ENCODE measurements at places on chromosomes 3 and 15.

DNA sequence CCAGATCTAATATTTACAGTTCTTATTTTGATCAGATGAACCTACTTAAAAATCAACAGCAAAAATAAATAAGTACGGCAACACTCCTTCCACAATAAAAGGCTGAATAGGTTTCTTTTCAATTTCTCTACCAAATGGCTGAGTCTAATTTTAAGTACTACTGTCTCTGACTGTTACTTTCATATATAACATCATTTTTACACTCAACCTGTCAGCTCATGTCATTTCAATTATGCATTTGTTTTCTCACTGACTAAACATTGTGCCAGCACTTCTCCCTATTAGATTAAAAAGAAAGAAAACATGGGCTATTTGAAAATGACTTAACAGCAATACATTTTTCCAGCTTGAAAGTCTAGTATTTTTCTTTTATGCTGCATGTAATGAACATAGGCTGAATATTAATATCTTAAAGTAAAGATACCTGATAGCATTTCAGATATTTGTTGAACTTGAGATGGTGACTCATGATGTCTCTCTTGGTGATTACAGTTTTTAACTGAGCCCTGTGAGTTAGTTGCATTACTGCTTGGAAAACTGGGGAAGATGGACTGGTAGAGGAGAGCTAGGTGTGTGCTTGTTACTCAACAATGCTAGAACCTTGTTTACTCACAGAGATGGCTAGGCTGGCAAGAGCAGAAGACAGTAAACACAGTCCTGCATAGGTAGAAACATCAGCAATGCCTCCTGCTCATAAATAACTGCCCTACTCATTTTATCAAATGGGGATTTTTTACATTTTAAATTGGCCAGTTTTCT, 73.9 kb downstream of the PEX5L start:
- DNase-seq, result no peak

- no peak for DNase-seq
Measured at GRCh38 chr3:97911459-97911858, 60.8 kb downstream of the RIOX2 start.

- no peak for DNase-seq
Measured at GRCh38 chr3:18417904-18418572, 7.1 kb downstream of the SATB1 start.

DNA sequence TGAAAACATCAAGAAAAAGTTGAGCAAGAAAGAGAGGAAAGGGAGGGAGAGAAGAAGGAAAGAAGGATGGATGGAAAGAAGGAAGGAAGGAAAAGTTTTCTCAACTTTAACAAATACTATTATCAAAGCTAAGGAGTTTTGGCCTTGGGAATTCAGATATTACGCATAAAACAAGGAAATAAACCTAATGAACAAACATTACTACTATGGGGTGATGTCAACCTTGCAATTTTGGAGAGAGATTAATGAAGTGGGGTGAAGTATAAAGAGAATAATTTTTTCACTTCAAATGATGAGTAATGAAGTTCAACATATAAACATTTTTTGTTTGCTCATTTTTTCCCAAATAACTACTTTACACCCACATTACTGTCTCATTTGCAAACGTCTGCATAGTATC, 55.2 kb downstream of the SFMBT1 start:
- DNase-seq, result no peak

- DNase-seq, result no peak
Measured at GRCh38 chr3:189513281-189514117, 117.7 kb upstream of the TP63 start.

DNA sequence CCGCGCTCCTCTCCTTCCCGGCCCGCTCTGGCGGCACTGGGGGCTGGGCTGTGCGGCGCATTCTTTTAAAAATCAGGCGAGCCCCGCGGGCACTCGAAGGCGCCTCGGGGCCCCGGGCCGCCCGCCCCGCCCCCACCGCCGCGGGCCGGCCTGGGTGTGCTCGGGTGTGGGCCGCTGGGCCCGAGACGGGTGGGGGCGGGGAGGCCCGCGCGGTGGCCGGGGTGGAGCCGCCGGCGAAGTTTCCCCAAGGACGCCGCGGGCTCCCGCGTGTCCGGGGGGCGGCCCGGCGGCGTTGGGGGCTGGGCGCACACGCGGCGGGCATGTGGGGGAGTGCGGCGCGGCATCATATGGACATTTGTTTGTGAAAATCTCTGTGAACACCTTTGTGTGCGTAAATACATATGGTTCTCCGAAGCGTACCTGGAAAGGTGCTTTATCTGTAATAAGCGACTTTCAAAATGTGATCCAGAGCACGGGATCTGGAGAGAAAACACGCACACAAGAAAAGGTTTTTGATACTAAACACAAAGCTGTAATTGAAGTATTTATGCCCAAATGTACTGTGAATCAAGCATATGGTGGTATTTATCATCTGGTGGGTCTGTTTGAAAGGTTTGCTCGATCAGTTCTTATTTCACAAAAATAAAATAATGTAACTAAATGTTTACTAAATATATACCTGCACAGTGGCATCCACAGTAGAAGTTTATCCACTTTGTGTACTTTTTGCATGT, 612 bp upstream of the TBL1XR1 start:
- peak; percentile 17 for DNase-seq

DNA sequence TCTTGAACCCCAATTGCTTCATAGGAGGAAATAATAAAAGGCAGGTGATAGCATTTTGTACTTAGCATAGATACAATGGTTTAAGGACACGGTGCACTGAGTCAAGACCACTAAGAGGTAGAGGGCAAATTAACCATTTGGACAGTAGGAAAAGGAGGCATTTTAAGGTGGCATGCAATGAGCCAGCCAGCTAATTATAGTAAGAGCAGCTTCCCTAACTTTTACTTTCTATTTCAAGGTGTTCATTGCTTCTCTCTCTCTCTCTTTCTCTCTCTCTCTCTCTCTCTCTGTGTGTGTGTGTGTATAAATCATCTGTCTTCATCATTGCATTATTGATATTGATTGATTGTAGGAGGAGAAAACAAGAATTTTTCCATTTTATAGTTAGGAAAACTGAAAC, 740.4 kb upstream of the CFAP20DC start:
- no peak for DNase-seq

- no peak for DNase-seq
Measured at GRCh38 chr3:127608362-127608718, 10.1 kb downstream of the MCM2 start.

DNA sequence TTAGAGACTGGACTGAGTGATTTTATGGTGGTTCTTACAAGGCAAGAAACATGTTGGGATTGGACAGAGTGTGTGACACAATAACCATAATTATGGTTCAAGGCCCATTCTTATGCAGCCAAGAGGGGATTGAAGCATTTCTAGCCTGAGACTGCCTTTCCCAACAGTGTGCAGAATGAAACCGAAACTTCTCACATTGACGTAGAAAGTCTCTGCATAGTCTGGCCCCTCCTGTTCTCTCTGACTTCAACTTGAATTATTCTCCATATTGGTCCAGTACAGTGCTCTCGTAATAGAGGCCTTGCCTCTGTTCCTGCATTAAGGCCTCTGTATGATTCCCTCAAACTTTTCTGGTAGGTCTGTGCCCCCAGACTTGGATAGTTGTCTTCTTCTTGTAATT, 138.3 kb downstream of the DIPK2A start:
- DNase-seq, result no peak

DNA sequence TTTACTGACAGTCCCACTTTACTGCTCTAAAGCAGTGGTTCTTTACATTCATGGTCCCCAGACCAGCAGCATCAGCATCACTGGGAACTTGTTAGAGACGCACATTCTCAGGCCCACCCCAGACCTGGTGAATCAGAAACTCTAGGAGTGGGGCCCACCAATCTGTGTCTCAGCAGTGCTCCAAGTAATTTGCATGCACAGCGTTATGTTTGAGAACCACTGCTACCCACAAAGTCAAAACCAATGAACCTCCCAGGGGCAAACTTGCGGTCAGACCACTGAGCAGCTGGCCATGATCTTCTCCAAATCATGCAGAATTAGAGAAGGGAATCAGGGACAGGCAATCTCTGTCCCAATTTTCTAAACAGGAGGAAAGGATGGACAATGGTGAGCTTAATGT, 58.5 kb downstream of the ST8SIA2 start:
- DNase-seq, result no peak

GRCh38 chr3:55296791-55297190, 190.3 kb downstream of the WNT5A start:
- no peak for DNase-seq

GRCh38 chr3:143362115-143362991, 242.8 kb downstream of the CHST2 start:
- DNase-seq, result no peak

DNA sequence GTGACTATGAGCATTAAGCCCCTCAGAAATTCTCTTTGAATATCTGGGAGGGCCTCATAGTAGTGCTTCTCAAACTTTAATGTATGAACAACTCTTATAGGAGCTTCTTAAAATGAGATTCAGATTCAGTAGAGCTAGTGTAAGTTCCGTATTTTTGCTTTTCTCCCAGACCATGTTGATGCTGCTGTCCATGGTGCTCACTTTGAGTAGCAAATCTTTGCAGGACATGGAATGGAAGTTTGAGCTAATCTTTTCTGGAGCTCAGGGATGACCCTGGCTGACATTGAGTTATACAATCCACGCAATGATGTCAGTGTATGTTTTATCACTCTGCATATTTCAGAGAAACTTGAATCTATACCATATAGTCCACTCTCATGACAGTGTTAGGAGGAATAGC, 134.2 kb downstream of the OTOL1 start:
- no peak for DNase-seq

- no peak for DNase-seq
Measured at GRCh38 chr3:192177383-192177782, 550.0 kb downstream of the FGF12 start.

GRCh38 chr3:46578973-46579755, 13.1 kb upstream of the LRRC2 start:
- DNase-seq, result no peak

DNA sequence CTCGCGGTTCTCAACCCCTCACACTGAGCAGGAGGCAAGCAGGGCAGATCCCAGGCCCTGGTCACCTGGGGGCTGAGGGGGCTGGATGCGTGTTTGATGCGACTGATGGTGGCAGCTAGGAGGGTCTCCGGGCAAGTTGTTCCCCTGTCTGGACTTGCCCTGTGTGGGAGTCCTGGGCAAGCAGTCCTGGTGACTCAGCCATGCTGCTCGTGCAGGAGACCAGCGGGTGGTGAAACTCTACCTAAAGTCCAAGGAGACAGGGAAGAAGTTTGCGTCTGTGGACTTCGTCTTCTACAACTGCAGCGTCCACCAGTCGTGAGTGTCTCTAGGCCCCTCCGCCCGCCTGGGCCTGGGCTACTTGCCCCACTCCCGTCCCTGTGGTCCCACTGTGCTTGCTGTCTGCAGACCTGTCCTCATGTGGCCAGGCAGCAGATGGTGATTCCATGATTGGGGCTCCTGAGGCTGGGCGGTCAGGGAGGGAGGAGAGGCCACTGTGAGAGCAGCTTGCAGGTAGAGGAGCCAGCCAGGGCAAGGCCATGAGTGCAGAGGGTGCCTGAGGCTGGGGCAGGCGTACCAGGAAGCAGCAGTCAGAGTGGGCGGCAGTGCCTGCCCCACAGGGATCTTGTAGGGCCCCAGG, 23.1 kb downstream of the PLXNA1 start:
- DNase-seq, result no peak

GRCh38 chr3:108951820-108952501, 1.7 kb downstream of the GUCA1C start:
- no peak for DNase-seq

- no peak for DNase-seq
Measured at GRCh38 chr3:151894219-151894618, 20.8 kb downstream of the SUCNR1 start.

- DNase-seq, result no peak
Measured at GRCh38 chr3:161558236-161558635, 61.6 kb downstream of the OTOL1 start.

DNA sequence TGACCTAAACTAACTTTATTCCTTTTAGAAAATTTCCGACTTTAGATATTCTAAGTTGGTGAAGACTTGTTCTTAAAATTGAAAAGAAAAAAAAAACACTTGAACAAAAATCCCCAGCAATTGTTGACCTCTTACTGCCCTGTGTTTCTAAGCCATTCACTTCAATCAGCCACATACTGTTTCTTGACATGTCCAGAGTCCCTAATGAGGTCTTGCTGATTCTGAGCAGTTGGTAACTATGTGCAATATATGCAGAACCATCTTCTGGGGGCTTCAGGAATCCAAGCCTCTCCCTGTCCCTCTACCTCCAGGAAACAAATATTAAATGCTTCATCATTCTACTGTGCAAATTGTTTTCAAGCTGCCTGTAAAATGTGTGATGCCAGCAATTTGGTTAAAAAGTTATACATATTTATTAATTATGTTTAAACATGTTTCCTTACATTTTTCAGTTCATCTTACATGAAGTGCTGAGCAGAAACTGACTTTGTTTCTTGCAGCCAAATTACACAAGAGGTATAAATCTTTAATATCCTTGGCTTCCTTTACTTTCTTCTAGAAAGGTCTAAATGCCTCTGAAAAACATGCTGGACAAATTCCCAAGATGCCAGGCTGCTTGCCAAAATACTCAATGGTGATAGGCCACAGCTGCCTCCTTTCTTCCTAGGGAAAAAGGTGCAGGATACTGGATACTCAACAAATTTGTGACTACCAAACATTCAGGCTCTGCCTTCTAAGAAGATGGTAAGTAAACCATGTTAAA, 19.8 kb upstream of the GYG1 start:
- DNase-seq, result no peak

DNA sequence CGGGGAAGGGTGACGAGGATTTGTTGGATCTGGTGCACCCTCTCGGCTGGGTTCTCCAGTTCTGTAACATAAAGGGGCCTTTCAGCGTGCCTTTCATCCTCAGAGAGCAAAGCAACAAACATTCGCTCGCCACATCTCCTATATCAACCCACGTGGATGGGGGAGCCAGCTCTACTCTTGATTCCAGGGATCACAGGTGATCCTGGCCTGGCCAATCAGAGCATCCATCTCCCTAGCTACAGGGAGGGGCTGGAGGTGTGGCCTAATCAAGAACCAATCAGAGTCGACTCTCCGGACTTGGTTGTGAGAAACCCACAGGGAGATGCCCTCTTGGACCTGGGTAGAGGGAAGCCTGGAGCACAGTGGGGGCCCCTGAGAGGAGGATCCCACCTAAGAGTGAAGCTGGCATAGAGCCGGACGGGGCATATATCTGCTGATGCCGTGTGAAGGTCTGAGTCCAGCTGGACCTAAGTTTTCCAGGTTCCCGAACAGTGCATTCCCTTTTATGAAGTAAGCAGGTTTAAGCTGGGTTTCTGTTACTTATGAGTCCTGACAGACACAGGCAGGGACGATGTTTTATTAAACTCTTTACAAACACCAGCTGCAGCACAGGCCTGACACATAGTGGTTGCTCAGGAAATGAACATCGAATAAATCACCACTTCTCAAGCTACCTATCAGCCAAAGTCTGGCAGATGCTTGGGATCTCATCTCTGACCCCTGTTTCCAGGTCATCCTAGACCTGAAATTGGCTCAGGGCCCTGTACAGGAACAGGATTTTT, 50.7 kb upstream of the RAD18 start:
- no peak for DNase-seq

GRCh38 chr3:14793126-14793857, 25.5 kb upstream of the FGD5 start:
- DNase-seq, result no peak

- no peak for DNase-seq
Measured at GRCh38 chr3:194931865-194932264, 246.2 kb downstream of the FAM43A start.

GRCh38 chr3:58564456-58565160, 12.6 kb downstream of the FAM107A start:
- DNase-seq, result no peak

- DNase-seq, result no peak
Measured at GRCh38 chr15:22258009-22258397, 177.7 kb downstream of the OR4M2 start.

GRCh38 chr3:69130689-69131088, 8.3 kb upstream of the LMOD3 start:
- no peak for DNase-seq
